ENCODE measurements at places on chromosomes 7 and 10.
A peak's percentile ranks its signal among the peaks of the same experiment; 100 is the strongest.

DNA sequence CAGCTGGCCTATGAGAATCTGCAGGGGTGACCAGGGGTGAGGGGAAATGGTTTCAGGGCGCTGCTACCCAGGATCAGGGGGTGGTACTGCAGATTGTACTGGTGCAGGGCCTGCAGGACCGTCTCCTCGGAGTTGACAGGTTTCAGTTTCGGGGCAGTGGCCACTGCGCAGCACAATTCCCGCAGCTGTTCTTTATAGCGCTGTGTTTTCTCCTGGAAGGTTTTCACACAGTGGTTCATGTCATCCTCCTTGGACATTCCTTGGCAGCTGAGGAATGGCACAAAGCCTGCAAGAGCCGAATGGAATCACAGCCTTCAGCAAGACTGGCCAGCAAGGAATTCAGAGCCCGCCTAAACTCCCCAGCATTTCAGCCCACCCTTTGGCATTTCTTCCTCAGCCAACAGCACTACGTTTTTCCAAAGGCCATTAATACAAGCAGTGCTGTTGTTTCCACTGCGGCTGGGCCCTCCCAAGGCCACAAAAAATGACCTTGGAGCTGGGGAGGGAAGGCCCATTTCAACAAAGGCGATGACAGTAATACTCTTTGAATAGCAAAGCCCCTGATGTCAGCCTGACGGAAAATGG lies 44.9 kb downstream of the PNLIPRP2 start:
- no peak for DNase-seq

- no peak for DNase-seq
Measured at GRCh38 chr7:69992938-69993337, 394.7 kb downstream of the AUTS2 start.

GRCh38 chr7:143458681-143459080 lies 15.4 kb downstream of the TAS2R60 start:
- no peak for DNase-seq

DNA sequence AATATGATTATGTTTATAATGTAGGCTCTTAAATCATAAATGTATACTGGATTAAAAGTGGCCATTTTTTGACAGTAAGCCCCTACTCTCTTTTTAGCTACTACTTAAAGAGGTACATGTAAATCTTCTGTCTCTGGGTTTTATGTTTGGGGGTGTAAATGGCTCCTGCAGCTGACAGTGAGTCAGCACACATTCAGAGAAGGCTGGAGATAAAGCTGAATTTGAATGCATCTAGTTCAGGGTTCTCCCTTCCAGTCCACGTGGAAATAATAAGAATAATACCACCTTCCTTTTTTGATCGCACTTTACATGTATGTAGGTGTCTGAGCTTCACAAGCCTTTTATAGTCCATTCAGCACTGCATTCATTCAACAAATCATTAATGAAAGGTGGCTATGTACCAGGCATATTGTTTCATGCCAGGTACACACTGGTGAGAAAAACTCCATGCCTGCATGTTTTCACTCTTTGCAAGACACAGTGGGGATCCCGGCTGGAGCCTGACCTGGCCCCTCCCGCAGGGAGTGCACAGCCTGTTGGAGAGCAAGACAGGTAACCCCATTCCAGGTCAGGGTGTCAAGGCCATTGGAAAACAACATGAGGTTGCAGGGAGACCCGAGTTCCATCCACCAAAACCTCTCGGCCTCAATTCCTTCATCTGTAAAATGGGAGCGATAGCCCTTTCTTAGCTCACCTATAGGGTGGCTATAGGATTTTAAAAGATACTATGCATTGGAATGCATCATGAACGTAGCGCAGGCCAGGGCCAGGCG lies 107.5 kb upstream of the ANLN start:
- no peak for DNase-seq

DNA sequence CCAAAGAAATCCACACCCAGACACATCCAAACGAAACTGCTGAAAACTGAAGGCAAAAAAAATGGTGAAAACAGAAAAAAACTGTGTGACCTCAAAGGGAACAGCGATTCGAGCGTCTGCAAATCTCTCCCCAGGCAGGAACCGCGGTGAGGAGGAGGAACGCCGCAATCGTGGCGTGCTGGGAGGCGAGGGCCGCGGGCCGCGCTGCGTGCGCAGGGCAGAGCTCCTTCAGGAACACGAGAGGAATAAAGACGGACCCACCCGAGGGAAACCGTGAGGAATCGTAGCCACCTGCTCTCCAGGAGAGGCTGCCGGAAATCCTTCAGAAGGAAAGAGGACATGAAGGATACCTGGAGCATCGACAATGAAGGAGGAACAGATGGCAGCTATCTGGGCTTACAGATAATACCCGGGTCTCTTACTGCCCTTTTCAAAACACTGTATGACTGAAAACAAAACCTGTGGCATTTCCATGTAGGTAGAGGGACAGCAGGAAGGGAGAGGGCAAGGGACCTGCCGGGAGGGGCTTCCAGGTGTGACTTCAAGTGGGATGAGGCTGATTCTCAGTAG lies 266.0 kb downstream of the MAD1L1 start:
- DNase-seq, result no peak

- DNase-seq, result no peak
Measured at GRCh38 chr10:129704225-129704624, 237.2 kb downstream of the MGMT start.

DNA sequence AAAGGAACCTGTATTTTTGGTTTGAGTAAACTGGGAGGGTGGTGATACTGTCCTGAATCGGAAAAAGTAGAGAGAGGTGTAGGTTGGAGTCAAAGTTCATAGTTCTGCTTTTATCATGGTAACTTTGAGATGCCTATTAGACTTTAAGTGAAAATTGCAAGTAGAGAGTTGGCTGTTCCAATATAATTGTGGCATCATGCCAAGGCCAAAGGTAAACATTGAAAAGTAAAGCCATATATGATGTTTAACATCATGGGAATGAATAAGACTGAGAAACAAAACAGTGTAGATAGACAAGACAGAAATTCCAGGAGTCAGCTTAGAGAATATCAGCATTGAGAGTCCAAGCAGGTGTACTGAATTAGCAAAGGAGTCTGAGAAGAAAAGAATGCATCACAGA lies 570.9 kb downstream of the HTR7 start:
- no peak for DNase-seq

DNA sequence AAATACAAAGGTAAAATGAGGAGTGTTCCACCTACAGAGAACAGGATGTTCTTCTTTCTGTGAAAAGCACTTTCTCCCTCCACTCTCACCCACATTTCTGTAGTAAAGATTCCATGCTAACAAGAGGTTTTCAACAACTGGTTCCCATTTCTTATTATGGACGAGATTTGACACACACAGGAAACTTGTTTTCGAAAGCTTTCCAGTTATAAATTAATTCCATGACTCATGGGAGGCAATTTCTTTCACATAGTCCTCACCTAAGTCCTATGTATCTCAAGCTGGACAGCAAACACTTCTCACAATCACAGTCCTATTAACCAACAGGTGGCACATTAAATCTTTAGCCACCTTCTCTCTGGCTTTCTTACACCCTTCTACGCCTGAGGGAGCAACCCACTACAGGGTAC lies 24.5 kb downstream of the RAPGEF5 start:
- DNase-seq, result no peak

DNA sequence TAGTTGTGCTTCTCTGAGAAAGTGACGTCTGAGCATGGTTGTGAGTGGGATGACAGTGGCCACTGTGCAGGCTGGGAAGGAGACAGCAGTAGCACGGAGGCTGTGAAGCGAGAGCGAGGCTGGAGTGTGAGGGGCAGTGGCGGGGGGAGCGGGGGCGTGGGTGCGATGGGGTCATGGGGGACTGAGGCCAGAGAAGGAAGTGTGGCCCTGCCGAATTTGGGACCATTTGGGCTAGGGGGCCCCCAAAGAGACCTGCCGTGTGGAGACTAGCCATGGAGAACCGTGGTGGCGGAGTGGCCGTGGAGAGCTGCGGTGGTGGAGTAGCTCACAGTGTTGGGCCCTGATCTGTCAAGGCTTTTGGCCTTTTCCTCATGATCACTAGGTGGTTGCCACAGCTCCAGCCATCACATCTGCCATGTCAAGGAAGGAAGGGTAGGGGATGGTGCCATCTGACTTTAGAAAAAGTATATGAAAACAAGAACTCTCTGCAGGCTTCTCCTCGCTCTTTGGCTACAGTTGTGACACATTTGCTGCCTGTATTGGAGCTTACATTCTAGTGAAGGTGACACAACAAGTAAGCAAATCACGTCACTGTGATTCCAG lies 61.4 kb downstream of the MGMT start:
- no peak for DNase-seq

DNA sequence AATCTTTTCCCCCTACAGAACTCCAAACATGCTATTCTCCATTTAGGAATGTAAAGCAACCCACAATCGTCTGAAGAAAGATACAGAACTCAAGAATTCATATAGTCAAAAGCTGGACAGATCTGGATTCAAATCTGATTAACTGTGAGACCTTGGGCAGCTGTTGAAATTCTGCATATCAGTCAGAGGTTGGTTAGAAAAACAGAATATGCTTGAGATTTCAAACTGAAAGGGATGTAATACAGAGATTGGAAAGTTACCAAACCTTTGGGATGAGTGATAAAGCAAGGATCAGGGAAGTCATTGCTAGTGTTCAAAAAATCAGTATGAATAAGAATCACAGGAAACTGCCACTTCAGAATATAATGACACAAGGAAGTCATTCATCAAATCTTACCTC lies 406.6 kb downstream of the HTR7 start:
- DNase-seq, result no peak

DNA sequence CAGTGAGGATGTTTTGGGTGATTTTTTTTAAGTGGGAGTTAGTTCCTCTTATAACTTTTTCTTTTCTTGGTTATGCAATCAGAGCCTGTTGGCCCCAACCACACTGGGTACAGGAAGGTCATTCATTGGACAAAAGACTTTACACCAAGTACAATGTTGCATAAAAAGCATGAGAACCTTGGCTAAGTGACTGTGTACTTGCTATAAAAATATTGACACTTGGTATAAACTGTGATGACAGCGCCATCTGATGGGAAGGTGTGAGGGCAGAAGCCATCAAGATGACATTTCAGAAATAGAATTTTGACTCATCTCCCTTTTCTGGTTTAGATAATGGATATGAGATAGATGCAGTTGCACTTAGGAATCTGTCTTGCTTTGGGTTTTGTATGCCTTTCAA lies 126.4 kb upstream of the CCDC6 start:
- peak; percentile 51 for DNase-seq

GRCh38 chr10:102119417-102120141 lies 589 bp downstream of the LDB1 start:
- DNase-seq, result peak; percentile 81

DNA sequence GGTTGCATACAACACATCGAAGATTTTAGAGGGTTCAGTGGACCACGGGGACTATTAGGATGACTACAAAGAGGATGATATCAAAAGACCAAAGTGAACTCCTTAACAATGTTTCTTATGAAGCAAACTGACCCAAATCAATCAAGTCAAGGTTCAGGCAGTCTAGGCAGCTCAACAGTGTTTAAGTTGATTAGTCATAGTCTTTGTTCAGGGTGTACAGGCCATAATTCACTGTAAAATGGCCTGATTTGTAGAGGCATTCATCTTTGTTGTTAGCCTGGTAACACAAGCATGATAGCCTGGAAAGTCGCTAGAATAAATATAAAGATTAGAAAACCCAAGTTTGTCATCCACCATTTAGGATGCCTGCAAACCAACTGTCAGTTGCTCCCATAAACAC lies 32.6 kb downstream of the ANTXRL start:
- DNase-seq, result no peak

- DNase-seq, result no peak
Measured at GRCh38 chr7:155839461-155839860, 27.2 kb upstream of the SHH start.

DNA sequence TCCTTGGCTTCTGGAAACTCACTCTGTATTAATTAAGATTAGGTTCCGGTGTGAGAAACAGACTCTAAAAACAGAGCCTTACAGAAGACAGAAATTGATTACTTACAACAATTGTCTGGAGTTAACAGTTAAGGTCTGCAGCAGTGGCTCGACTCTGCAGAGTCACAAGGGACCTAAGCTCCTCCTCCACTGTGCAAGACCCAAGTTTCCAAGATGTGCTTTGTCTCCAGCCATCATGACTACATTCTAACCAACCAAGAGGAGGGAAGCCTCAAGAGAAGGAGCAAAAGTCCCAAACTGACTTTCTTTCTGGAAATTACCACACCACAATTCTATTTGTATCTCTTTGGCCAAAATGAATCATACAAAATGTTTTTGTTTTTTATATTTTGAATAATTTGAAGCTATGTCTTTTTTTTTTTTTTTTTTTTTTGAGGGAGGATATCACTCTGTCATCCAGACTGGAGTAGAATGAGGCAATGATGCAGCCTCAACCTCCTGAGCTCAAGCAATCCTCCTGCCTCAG lies 14.2 kb upstream of the ODAD2 start:
- DNase-seq, result no peak

- DNase-seq, result no peak
Measured at GRCh38 chr10:66258693-66259092, 667.1 kb upstream of the LRRTM3 start.

DNA sequence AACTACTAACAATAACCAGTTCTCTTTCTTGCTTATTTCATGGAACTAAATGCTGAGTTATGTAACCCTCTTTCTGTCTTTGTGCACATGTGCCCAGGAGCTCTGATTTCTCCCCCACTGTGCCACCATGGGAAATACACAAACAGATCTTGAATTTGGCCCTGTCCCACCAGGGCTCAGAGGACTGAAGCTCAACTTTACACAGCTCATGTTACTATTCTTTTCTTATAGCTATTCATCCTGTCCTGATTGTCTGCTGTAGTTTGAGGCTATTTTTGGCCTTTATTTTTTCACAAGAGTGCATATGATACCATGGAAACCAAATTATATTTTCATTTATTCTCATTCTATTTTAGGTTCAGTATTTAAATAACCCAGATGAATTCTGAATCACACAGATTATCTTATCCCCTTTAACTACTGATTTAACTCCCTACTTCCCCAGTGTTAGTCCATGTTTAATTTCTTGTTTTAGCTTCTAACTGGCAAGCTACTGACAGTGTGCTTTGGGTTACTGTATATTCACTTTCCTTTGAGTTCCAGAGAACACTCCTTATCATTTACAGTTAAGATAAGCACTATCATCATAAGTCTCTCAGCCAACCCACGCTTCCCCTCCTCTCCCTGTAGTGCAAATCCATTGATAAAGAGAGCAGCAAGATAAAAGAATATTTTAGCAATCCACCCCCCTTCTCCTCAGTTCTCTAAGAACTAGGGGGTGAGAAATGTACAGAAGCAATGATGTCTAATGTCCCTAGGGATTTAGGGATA lies 71.8 kb upstream of the GSDME start:
- DNase-seq, result peak; percentile 80

- DNase-seq, result peak; percentile 9
Measured at GRCh38 chr10:64430690-64431323, 909.6 kb downstream of the REEP3 start.

DNA sequence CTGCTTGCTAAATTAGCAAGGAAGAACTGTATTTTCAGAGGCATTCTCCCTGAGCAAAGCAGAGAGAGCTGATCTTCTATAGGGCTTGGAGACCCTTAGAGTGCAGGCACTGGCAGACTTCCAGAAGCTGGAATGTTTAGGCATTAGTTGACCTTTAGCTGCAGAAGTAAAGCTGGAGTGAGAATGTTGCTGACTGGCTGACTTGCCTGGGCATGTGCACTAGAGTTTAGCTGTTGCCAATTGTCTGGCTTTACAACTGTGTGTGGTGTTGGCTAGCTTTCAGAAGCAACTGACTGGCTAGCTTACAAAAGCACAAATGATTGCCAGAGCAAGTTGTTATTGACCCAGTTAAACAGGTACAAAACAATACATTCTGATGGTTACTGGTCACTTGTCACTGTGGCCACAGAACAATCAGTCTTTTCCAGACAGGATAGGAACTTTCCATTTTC lies 25.1 kb downstream of the FAM13C start:
- DNase-seq, result no peak

- DNase-seq, result peak; percentile 21
Measured at GRCh38 chr10:124532106-124532641, 70.6 kb downstream of the LHPP start.

- DNase-seq, result no peak
Measured at GRCh38 chr10:12812571-12812970, 188.9 kb downstream of the CCDC3 start.
